Activated CD4-positive, alpha-beta T cell treated with anti-CD3 and anti-CD28 coated beads for 1 hour (primary cell): ENCODE measurements at places on chromosomes 3 and 15.

GRCh38 chr3:61093364-61093763 lies 157.9 kb downstream of the FHIT start:
- DNase-seq, result no peak

DNA sequence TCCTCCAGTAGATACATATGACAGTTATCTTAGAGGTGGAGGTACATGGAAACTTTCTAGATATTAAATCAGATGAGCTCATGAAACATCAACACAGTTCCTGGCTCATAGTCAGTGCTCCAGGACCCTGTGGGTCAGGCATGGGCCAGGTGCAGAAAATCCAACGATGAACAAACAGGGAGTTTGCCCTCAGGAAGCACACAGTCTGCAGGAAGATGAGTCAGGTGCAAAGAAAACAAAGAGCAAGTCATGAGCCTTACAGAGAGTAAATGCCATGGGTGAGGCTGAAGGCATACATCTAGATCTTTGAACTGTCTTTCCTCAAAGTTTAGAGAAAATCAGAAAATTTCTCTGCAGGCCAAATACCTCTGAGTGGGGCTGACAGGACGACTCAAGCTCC lies 184.2 kb upstream of the TPM1 start:
- no peak for DNase-seq

- no peak for DNase-seq
Measured at GRCh38 chr3:128849911-128850455, 29.4 kb upstream of the ACAD9 start.

DNA sequence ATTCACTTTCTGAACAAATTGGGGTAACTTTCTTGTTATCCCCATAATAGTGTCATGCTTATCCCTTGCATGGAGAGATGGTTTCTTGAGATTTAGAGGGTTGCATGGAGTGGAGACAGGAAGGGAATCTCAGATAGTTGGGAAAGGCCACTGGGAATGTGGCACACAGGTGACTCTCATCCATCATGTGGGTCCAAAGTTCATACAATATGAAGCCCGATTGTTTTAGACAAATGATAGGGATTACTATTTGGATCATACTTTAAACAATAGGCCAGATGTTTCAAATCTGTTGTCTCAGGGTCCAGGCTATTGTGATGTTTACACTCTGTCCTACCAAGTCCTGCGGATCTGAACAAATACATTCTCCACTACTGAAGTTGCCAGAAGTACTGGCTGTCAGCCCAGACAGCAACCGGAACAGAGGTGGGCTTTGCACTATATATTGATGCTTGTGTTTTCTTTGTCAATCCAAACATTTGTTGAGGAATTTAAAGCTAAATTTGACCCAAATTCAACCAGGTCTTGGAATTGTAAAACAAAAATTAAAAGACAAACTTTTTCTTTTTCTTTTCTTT lies 39.2 kb upstream of the NMNAT3 start:
- DNase-seq, result no peak

GRCh38 chr15:40239404-40239692 lies 485 bp downstream of the PAK6 start:
- DNase-seq, result no peak

DNA sequence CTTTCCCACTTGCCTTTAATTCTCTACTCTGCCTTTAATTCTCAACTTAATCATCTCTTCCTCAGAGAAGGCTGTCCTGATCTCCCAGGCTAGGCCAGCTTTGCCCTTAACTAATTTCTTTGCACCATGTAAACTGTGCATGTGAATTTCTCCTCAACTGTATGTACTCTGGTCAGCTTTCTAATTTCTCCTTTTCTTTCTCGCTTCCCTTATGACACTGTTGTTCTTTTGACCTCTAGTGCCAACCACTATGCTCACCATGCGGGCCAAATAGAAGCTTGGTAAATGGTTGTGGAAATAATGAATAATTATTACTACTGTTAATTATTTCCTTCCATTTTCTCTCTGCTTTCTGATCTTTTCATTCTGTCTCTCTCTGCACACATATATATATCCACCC lies 269.0 kb upstream of the CRBN start:
- no peak for DNase-seq

GRCh38 chr3:59538753-59539432 lies 489.1 kb upstream of the CFAP20DC start:
- DNase-seq, result no peak

DNA sequence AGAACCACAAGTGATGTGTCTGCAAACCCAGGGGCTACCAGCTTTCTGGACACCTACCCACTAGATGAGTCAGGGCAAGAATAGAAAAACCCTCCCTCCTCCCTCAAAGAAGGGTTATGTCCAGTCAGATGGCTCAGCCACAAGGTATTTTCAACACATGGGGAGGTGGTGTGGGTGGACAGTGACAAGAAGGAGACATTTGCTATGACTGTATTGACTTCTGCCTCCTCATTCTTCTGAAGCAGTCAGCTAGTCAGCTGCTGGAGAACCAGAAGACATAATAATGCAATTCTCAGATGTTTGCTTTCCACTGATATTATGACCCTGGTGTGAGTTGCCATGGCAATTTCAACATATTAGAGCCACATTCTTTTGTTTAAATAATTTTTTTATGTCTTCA lies 66.7 kb upstream of the GOLGA8B start:
- no peak for DNase-seq

DNA sequence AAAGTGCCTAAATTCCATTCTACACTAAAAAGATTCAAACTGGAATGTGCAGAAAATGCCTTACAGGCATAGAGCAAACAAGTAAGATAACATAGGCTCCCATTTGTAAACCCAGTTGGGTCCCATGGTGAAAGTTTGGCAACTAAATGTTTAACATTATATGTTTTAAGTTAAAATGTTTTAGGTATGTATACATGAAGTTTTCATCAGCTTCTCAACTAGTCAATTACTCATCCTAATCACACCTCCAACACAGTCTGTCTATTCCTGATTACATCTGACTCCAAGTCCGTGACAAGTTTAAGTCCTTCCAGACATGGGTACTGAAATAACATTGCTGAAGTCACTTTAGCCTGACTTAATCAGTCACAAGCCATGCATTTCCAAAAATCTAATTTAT lies 25.0 kb downstream of the MYLK start:
- DNase-seq, result no peak

DNA sequence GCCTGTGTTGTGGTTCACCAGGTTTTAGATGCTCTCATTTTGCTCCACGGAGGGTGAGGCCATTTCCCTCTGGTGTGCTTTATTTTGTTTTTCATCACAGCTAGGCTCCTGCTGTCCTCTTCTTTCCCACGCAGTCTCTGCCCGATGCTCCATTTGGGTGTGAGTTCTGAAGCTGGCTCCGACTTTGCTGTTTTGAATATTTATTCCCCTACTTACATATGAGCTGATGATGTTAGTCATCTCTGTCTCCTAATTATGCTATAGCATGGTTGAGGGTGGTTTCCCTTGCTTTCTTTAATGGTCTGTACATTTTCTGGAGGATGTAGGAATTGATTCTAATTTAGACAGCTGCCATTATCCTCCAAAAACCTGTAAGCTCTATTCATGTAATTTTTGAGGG lies 168.1 kb upstream of the MYRIP start:
- DNase-seq, result no peak

DNA sequence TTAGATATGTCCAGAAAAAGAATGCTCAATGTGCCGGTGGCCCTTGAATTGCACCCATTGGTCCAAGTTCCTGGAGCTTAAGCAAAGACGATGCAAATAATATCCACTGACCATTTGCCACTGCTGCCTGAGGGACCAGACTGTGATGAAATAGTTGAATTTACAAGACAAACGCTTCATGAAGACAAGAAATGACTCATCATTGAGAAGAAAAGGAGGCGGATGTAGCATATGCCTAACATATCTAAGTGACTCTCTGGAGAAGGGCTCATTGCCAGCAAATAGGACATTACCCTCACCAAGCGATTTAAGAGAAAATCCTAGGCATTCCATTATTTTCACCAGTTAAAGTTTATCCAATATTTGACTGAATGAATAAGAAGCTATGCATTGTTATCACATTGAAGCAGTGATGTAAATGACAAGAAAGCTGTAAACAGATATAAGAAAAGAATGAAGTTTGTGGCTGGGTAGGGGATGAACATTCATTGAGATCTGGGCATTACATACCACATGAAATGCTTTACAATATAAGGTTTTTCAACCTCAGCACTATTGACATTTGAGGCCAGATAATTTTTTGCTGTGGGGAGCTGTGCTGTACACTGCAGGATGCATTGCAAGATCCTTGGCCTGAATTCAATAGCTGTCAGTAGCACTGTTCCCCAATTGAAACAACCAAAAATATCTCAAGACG lies 48.9 kb upstream of the CPNE4 start:
- no peak for DNase-seq

DNA sequence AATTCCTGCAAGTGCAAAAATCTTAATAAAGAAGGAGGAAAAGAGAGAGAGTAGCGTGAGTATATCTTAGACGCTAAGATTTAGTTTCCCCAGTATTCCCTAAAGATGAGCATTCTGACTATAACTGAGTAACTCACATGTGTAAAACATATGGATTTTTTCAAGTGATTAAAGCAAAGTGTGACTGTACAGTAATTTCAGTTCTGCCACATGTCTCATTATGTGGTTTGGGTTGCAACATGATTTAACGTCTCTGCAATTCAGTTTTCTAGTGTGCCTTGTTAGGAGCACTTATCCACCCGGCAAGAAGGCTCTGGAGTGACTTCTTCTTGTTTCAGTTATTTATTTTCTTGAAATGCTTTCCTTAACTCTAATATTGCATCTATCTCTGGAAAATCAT lies 514.1 kb downstream of the ROBO1 start:
- no peak for DNase-seq

DNA sequence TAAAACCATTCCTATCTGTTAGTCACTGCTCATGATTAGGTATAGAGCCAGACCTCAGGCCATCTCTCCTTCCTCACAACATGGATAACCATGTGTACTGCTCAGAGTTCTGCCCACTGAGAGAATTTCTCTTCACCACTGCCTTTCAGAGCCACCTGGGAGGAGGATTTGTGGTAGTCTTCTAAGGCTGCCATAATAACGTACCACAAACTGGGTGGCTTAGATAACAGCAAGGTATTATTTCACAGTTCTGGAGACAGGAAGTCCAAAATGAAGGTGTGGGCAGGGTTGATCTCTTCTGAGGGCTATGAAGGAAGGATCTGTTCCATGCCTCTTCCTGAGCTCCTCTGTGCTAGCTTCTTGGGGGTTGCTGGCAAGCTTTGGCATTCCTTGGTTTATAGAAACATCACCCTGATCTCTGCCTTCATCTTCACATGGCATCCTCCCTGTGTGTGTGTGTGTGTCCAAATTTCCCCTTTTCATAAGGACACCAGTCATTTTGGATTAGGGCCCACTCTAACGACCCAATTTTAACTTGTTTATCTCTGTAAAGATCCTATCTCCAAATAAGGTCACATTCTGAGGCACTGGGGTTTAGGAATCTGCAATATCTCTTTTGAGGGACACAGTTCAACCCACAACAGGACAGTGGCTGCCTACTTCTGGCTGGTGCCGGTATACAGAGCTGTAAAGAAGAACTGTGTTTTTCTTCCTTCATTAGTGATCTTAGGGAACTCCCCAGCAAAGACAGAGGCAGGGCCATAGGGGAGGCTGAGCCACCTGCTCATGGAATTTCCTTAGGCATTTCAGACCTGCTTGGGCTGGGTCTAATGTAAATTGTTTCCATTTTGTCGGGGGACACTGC lies 42.1 kb upstream of the NOX5 start:
- no peak for DNase-seq

DNA sequence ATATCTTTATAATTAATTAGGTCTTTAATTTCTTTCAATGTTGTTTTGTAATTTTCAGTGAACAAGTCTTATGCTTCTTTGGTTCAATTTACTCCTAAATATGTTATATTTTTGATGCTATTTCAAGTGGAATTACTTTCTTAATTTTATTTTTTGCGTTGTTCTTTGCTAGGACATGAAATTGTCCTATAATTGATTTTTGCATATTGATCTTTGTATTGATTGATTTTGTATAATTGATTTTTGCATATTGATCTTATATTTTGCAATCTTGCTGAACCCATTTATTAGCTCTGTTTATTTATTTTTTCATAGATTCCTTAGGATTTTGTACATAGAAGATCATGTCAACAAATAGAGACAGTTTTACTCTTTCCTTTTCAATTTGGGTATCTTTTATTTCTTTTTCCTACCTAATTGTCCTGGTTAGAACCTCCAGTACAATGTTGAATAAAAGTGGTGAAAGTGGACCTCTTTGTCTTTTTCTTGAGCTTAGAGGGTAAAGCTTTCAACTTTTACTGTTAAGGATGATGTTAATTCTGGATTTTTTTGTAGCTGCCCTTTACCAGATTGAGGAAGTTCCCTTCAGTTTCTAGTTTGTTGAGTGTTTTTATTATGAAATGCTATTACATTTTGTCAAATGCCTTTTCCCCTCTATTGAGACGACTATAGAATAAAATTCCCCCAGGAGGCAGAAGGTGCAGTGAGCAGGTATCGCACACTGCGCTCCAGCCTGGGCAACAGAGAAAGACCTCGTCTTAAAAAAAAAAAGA lies 36.8 kb upstream of the CCDC50 start:
- no peak for DNase-seq
